NB4 (cell line): ENCODE measurements at places on chromosomes 2 and 18.
A peak's percentile ranks its signal among the peaks of the same experiment; 100 is the strongest.

DNA sequence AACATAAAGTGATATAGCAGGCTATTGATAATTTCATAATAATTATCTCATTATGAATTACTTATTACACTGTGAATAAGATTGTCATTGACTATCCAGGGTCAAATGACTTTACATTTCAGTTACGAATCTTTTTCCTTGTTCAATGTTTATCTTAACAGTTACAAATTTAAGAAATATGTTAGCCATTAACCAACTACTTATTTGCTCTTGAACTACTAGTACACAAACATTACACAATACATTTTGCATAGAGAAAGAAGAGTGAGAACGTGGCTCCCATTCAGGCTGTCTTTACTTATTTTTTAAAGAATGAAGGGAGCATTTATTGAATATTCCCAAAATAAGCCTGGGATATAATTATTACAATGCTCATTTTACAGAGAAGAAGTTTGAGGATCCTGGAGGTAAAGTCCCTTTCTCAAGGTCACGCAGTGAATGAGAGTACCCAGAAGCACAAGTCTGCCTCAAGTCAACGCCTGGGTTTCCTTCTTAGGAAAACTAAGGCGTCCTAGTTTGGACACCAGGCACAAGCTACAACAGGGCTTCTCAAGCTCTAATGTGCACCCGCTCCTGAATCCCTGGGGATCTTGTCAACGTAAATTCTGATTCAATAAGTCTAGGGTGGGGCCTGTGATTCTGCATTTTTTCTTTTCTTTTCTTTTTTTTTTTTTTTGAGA, 164.2 kb downstream of the FIGN start:
- DNase-seq = no peak

- DNase-seq = no peak
Observed at GRCh38 chr2:45962177-45962921, 310.9 kb downstream of the PRKCE start.

GRCh38 chr2:144372410-144373080, 147.4 kb downstream of the ZEB2 start:
- DNase-seq = peak; percentile 78

DNA sequence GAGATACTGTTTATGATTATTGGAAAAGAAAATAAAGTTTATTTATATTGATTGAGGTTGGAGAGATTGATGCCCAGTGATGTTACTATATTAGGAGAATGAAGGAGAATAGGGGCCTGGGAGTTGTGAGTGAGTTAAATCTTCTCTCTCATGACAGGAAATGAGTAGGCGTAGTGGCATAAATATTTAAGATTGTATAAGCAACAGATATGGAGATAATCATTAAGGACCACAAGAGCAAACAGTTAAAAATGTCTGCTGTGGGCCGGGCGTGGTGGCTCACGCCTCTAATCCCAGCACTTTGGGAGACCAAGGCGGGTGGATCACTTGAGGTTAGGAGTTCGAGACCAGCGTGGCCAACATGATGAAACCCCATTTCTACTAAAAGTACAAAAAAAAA, 62.7 kb downstream of the PTRHD1 start:
- DNase-seq = no peak

DNA sequence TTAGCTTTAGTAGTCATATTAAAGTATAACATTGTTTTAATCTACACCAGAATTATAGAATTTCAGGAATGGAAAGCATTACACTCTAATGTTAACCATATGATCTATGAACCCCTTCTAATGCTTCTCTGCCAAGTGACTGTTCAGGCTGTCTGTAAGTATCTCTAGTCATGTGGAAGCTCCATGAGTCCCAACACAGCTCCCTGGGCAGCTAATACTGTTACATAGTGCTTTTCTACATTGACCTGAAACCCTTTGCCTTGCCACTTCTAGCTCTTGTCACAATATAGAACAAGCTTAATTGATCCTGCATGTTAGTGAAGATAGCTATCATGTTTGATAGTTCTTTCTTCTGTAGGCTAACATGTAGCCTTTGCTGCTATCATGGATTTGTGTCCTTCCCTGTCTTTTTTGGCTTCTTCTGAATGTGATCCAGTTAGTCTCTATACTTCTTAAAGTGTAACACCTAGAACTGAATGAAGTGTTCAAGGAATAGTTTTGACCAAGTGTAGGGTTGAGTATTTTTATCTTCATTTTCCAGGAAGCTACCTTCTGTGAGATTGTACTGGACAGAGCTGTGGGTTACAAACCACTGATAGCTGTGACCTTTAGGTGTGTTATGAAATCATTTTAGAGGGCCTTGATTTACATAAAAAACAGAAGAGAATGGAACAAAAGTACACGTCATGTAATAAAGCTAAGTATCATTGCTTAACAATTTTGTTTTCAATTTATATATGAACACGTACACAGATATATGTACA, 23.7 kb downstream of the BABAM2 start:
- no peak for DNase-seq

DNA sequence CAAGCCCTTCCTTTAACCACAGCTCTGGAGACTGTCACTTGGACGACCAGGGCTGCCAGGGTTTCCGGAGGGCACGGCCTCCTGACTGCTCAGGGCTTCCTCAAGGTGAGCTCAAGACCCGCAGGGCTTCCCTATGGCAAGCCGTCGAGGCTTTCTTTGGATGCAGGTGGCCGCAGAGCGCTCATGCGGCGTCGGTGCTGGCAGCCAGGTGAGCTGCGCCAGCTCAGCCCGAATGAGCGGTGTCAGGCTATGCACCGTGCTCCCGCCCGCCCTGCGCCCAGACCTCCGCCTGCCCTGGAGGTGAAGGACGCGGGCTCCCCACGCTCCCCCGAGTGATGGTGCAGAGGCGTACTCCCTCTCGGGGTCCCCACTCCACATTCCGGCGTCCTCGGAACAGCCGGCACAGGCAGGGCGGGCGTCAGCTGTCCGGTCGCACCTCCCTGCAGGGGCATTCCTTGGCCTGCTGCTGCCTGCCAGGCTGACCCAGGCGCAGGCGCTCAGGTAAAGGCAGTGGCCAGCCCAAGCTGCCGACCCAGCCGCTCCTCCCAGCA, 20.8 kb upstream of the TUBB6 start:
- no peak for DNase-seq

DNA sequence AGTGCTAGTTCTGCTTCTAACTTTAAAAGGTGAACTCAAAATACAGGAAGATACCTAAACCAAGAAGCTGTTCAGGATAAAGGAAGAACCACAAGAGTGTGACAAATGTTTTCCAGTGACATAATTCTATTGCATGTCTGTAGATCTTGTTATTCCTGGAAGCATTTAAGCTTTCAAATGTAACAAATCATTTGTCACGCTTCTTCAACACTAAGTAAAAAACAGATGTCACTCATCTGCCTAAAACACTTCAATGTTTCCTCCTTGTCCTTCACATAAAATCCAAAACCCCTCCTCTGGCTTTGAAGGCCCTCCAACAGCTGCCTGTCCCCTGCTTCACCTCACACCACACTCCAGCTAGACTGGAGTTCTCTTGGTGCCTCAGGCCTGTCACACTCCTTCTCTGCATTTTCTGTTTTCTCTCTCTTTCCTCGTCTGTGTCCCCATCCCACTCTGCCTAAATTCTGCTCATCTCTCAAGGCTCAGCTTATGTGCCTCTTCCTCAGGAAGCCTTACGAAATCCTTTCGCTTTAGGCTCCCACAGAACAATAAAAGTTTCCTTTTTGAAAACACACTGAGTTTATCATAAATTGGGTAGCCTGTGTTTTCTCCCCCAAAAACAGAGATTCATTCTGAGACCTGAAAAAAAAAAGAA, 6.4 kb upstream of the CLEC4F start:
- no peak for DNase-seq

DNA sequence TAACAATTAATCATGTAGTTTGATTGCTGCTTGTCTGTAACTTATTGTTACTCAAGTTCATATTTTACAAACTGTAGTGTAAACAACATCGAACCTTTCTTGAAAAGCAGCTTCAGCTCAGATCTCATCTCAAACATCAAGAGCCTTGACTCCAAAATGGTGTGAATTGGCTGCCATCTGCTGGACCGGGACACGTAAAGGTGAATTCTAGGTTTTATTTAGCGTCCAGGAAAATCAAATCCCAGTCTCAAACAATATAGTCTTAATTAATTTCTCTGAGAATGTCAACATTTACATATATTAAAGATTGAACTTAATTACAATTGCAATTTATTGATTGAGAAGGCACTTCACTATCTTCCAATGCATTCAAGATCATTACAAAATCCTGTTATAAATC, 453.0 kb downstream of the GALR1 start:
- peak; percentile 53 for DNase-seq

DNA sequence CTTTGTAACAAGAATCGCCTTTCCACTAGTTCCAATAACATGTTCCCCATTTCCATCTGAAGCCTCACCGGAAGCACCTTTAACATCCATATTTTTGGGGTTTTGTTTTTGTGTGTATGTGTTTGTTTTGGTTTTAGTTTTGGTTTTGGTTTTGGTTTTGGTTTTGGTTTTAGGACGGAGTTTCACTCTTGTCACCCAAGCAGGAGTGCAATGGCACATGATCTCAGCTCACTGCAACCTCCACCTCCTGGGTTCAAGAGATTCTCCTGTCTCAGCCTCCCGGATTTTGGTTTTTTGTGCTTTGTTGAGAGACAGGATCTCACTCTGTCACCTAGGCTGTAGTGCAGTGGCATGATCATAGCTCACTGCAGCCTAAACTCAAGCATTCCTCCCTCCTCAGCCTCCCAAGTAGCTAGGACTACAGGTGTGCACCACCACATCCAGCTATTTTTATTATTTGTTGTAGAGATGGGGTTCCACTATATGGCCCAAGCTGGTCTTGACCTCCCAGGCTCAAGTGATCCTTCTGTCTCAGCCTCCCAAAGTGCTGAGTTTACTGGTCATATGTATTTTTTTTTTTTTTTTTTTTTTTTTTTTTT, 36.3 kb downstream of the TGOLN2 start:
- peak; percentile 27 for DNase-seq
